ENCODE measurements at places on chromosomes 13 and 19.

DNA sequence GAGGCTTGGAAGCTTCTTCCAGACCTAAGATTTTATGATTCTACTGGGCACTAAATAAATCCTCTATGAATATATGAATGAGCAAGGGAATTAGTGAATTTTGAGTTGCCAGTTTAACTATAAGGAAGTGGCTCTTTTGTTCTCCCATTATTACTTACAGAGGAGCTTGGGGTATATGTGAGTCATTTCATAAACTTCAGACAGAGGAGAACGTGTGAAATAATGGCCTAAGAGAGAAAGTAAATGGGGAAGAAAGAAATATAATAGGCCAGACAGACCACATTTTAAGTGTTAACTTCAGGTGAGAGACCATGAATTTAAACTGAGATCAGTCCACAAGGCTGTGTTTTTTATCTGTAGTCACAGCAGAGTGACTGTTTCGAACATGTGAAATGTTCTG lies 570.9 kb downstream of the GPC6 start:
- no peak for DNase-seq

- DNase-seq = no peak
These were observed 53.7 kb upstream of the MAB21L1 start for GRCh38 chr13:35530147-35530546.

DNA sequence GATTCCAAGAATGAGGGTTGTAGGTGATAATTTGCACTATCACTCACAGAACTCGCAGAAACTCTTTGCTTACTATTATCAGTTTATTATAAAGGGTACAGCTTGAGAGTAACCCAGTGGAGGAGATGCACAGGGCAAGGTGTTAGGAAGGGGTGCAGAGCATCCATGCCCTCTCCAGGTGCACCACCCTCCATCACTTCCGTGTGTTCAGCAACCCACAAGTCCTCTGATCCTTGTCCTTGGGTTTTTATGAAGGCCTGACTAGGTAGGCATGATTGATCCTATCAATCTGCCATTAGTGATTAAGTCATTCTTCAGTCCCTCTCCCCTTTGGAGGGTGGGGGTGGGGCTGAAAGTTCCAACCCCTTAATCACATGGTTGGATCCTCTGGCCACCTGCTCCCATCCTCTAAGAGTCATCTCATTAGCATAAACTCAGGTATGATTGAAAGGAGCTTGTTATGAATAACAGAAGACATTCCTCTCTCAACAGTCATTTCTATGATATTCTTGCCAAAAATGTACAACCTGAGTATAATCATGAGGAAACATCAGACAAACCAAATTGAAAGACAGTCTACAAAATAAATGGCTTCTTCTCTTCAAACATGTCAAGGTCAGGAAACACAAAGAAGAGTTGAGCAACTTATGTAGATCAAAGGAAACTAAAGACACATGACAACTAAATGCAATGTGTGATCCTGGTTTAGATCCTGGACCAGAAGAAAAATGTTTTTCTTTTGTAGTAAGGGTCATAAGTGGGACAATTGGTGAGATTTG lies 225.4 kb downstream of the PCCA start:
- no peak for DNase-seq

GRCh38 chr19:34411216-34411615 lies 7.0 kb downstream of the PDCD2L start:
- DNase-seq = no peak

- DNase-seq = no peak
These were observed 412.2 kb upstream of the TSHZ3 start for GRCh38 chr19:31761281-31761913.

GRCh38 chr13:93226065-93226622 lies 463 bp upstream of the GPC6 start:
- DNase-seq = no peak

GRCh38 chr19:29400917-29401711 lies 124.7 kb upstream of the VSTM2B start:
- no peak for DNase-seq

DNA sequence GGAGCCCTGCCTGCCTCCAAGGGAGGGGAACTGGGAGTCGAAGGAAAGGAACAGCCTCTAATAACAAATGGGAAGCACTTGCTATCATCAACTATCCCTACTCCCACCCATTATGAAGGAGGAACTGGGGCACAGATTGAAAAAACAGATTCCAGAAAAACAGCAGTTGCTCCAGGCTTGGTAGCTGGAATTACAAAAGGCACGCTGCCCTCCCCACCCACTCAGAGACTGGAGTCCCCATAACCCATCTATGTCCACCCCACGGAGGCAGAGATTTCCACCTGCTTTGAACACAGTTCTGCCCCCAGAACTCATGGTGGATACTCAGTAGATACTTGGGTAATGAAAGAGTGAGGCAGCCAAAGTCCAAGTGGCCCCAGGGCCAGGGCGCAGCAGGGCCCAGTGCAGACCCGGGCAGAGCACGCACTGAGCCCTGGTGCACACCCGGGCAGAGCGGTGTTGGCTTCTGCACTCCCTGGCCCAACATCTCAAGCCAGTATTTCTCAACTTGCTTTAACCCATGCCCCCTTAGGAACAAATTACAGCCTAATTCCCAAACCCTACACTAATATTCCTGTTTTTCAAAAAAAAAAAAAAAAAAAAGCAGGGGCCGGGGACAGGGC lies 19.1 kb upstream of the CCNP start:
- no peak for DNase-seq

DNA sequence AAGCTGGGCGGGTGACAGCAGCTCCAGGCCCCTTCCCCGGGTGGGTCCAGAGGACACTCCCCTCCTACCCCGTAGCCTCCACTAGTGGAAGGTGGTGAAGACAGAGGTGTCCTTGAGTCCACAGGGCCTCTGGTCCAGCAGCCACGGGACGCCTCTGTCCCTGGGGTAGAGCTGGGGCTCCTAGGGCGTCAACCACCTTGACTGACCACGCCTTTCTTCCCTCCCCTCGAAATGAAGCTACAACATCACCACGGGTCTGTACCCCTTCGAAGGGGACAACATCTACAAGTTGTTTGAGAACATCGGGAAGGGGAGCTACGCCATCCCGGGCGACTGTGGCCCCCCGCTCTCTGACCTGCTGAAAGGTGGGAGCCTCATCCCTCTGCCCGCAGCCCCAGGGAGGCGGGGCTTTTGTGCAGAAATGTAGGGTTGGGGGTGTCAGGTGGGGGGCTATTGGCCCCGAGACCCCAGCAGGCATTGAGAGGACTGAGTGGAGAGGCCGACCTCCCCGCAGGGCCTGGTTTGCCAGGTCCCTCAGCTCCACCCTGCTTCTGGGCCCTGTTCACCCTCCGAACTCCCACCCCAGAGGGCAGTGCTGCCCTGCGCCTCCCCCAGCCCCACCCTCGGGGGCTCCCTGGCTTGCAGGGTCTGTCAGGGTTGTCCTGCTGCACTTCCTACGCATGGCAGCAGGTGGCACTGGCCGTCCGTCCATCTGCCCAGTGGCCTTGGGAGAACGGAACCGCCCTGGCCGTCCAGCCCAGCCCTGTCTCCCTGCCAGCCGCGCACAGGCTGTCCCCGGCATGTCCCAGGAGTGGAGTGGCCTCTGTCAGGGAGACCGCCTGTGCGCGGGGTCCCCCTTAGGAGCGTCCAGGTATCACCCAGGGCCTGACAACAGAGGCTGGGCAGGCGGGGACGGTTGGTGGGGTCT lies 15.7 kb downstream of the STK11 start:
- peak; percentile 57 for DNase-seq

- no peak for DNase-seq
These were observed 158.1 kb upstream of the TSC22D1 start for GRCh38 chr13:44734201-44734707.

DNA sequence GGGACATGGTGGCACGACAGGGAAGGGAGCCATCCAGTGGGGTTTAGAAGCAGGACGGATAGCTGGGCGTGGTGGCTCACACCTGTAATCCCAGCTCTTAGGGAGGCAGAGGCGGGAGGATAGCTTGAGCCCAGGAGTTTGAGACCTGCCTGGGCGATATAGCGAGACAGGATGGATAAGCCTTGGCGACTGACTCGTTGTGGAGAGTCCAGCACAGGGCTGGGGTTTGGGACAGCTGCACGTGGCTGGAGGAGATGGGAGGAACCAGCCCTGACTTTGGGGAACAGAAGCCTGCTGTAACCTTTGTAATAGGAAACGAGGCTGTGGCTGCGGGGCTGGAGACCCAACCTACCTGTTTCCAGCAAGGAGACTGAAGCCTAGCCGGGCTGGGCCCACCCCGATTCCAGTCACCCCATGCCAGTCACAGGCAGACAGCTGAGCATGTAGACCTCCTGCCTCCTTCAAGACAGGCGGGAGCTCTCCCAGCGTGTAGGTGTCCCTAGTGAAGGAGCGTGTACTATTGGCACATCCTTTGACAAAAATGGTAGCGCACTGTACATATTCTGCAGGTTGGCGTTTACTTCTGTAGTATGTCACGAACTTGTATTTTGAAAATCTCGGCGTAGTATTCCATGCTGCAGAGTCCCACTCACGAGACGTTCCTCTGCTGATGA lies 8.0 kb downstream of the LENG1 start:
- DNase-seq = no peak

DNA sequence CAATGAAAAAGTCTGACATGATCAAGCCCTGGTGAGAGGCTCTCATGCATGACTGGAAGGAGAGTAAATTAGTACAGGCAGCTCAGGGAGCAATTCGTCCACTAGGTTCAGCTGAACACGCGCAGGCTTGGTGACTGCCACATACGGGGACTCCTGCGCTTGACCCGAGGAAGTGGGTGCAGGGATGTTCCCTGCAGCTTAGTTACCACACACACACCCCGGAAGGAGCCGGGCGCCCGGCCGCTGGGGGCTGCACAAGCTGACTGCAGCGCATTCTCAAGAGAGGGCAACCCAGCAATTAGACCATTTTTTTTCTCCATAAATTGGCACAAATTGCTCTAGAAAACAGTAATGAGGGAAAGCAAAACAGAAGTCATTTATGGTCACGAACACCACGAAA lies 23.0 kb upstream of the MIER2 start:
- no peak for DNase-seq

- peak; percentile 48 for DNase-seq
These were observed 58.1 kb downstream of the EDNRB start for GRCh38 chr13:77860507-77860981.

- no peak for DNase-seq
These were observed 188.2 kb upstream of the ZNF536 start for GRCh38 chr19:30183807-30184490.

DNA sequence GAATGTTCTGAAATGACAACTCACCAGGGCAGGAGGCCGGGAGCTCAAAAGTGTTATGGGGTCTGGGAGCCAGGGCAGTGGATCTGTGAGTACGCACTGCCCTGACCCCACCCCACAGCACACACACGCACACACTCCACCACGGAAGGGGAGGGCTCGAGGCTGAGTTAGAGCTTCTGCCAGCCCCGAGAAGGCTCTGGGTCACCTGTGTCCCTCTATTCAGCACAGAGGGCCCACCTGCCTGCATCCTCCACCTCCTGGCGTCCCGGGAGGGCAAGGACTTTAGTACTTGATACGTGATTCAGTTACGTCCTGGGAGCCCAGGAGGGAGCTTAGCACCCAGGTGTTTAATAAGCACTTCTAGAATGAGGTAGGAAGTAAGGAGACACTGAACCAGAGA lies 190.0 kb upstream of the GPR12 start:
- no peak for DNase-seq

DNA sequence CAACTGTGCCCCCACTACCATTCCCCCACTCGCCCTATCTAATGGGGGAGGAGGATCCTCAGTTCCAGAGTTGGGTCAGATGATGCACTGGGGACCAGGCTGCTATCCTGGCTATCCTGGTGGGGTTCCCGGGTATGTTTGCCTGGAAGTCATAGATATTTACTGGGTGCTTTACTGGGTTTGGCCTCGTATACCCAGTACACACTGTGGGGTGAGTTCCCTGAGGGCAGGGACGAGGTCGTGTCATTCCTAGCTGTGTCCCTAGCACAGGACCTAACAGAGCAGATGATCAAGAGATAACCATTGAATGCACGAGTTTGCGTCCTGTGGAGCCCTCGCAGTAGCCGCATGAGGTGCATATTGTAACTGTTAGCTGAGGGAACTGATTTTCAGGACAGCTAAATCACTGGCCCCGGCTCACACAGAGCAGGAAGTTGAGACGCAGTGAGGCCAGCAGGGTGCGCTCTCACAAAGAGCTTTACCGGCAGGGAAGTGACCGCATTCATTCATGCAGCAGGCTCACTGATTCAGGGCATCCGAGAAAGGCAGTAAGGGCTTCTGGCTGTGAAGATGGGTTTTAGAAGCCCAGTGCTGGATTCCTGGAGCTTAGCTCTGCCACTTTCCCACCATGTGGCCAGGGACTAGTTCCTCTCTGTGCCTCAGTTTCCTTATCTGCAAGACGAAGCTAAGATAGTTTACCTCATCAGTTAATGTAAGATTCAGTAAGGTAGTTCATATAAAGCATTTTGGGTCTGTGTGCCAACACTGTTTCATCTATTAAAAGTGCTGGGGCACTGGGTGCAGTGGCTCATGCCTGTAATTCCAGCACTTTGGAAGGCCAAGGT lies 6.0 kb downstream of the RUVBL2 start:
- DNase-seq = peak; percentile 77
